Stimulated activated CD8-positive, alpha-beta memory T cell treated with anti-CD3 and anti-CD28 coated beads, Interleukin-7, amount 100 ng/mL, for 24 hours (primary cell): ENCODE measurements at places on chromosomes 16 and 17.

DNA sequence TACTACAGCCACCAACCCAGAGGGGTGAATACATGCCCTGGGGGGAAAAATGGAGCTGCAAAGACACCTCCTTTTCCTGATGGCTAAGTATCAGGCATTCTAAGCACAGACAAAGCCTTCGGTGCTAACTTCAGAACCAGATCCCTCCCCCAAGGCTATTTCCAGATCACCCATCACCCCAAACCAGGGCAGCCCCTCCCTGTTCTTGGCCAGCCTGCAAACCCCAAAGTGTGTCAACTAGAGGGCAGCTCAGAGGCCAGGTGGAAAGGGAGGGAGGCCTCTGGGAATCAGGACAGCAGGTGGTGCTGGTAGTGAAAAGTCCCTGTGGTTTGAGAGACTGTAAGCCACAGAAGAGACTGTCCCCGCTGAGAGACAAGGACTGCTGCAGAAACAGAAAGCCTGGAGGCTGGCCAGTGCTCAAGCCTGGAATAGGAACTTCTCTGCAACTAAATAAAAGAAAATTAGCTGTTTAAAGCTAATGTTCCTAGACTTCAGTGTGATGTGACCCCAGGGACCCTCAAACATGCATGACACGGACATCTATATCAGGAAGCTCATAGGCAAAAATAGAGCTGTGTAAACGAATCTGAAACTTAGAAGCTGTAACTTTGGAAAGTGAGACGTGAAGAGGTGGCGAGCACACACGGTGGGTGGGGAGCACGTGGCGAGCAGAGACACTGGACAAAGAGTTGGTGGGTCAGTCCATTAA lies 9.1 kb downstream of the TUBG1 start:
- no peak for DNase-seq

GRCh38 chr16:81521141-81521626 lies 76.6 kb downstream of the CMIP start:
- peak; percentile 50 for DNase-seq

- DNase-seq: no peak
These were observed 10.0 kb downstream of the CETP start for GRCh38 chr16:56971768-56972043.

- DNase-seq: no peak
These were observed 36.6 kb upstream of the NACA2 start for GRCh38 chr17:61627658-61628057.

DNA sequence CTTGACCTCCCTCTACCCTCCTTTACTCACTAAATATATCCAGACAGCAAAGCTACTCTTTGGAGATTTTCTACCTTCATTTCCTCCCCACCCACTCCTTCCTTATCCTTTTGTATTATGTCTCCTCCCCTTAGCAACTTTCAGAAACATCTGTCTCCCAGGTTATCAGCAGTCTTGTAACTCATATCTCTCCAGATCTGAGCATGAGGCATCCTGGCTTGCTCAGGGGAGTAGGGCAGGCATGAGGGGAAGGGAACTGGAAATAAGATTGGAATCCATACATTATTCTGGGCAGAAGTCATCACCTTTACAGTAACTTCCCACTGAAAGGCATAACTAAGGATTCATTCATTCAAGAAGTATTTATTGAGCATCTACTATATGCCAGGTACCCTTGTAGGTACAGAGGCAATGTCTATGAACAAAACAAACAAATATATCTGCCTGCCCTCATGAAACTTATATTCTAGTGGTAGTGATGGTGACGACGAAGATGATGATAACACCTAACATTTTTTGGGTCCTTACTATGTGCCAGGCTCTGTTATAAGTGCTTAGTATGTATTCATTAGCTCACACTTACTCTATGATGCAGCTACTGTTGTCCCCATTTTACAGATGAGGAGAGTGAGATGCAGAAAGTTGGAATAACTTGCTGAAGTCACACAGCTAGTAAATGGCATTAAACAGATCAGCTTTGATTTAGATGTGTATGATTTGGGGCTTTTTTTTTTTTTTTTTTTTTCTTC lies 123.9 kb upstream of the CACNG3 start:
- no peak for DNase-seq

GRCh38 chr17:21674242-21674731 lies 18.0 kb upstream of the KCNJ18 start:
- DNase-seq: no peak

DNA sequence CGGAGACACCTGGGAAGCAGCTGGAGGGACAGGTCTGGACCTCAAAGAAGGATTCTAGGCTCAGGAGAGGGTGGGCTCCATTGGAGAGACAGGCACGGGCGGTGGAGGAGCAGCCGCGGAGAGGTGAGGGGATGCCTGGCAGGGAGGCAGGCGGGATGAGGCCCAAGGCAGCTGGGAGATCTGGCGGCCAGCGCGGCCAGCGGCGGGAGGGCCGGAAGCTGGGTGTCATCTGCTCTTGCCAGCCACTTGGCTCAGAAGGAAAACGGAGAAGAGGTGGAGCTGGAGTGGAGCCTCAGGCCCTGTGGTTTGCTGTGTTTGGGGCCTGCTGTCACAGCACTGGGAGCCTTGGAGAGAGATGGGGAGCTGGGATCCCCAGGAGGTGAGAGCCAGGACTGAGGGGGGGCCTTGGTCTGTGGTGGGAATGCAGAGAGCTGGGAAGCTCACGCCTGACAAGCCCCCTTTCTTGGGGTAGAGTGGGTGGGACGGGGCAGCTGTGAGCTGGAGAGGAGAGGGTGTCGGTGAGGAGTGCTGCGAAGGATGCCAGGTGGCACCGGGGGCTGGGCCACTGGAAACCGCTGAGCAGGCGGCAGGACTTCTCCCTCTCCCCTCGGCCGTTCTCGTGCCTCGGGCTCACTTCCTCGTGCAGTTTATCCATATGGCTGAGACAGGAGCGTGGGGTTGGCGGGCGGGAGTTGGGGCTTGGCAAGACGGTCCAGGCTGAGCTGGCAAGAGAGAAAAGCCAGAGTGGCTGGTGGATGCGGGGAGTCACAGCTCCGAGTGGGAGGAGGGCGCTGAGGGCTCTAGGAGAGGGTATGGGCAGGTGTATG lies 8.0 kb downstream of the TBC1D24 start:
- no peak for DNase-seq

DNA sequence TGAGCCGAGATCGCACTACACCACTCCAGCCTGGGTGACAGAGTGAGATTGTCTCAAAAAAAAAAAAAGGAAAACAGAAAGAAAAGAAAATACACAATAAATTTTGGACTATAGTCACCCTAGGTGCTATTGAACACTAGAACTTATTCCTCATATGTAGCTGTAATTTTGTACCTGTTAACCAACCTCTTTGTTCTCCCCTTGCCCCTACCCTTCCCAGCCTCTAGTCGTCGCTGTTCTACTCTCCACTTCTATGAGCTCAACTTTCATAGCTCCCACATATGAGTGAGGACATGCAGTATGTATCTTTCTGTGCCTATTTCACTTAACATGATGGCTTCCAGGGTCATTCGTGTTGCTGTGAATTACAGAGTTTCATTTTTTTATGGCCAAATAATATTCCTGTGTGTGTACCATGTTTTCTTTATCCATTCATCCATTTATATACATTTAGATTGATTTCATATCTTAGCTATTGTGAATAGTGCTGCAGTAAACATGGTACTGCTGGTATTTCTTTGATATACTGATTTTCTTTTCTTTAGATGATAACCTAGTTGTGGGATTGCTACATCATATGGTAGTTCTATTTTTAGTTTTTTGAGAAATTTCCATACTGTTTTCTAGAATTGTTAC lies 28.3 kb downstream of the VPS35L start:
- no peak for DNase-seq

DNA sequence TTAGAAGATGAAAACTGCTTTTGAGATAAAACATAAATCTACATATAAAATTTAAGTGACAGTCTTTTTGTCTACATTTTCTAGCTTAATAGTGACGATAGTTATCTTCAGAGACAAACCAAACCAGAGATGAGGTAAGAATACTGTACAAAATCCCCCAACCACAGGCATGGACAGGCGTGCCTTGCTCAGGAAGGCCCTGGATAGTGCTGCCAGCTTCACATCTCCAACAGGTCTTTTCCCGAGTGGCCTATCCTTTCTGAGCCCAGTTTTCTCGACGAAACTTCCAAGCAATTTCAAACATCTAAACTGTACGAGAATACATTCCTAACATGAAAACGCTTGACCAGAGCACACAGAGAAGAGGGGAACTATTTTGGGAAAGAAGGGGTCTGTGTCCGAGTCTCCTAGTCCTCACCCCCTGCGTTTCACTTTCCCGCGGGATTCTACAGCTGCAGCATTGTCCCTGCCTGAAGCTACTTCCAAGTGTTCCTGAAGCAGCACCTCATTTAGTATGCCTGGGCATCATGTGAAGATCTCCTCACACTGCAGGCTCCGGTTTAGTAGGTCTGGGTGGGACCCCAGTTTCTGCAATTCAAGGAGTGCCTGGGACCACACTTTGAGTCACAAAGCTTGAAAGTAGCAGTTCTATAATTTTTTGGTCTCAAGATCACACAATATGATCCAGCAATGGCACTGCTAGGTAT lies 37.8 kb downstream of the GNA13 start:
- no peak for DNase-seq
